ENCODE measurements at places on chromosomes 7 and 10. TPM values are rescaled to one million over a fixed set of nuclear protein-coding genes. Genes with fewer than 3 reads are reported as not detected.

Gene CARD11
- 131 TPM for total RNA-seq

Gene FAM25G
- total RNA-seq, result not detected

Gene DEPP1
- total RNA-seq, result not detected

Gene CLDN3
- not detected for total RNA-seq

Gene RBM28
- 48.3 TPM for total RNA-seq

Gene STRA8
- not detected for total RNA-seq

Gene KCNIP2
- 4.3 TPM for total RNA-seq

Gene LRRTM3
- total RNA-seq, result not detected

Gene FBXO24
- total RNA-seq, result 1.6 TPM

Gene HOXA13
- total RNA-seq, result not detected

Gene CCDC146
- total RNA-seq, result 16.0 TPM

Gene OPN1SW
- total RNA-seq, result not detected

Gene FXYD4
- total RNA-seq, result not detected

Gene ARPC1B
- total RNA-seq, result 191 TPM

Gene ANKRD61
- total RNA-seq, result not detected

Gene CABCOCO1
- total RNA-seq, result not detected

Gene DUSP5
- 3.8 TPM for total RNA-seq

Gene FAM180A
- not detected for total RNA-seq

Gene DNAJC12
- total RNA-seq, result not detected

Gene A1CF
- not detected for total RNA-seq

Gene SYT15B
- not detected for total RNA-seq

Gene TUBB8
- total RNA-seq, result not detected

Gene ZCWPW1
- 10.1 TPM for total RNA-seq

Gene SPDYE1
- total RNA-seq, result 0.17 TPM

Gene EPHA1
- total RNA-seq, result 30.7 TPM

Gene MALSU1
- total RNA-seq, result 46.5 TPM

Gene PTF1A
- not detected for total RNA-seq

Gene ACSM6
- not detected for total RNA-seq

Gene NKX1-2
- total RNA-seq, result not detected

All from CD4-positive, alpha-beta memory T cell (primary cell).